ENCODE measurements at places on chromosomes 12 and 14.

DNA sequence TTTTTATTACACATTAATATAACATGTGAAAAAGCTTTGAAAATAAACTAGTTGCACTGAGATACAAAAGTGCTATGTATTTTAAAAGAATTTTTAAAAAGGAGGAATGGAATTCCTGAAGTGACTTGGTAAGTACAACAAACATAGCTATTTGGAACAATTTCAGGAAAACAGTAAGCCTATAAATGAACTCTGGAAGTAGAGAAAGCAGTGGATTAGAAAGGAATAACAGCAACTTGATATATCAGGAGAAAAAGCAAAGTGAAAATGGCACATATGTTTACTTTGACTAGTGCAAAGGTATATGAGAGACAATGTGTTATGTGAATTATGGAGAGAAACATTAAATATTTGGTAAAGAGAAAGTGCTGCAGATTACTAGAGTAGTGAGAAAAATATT lies 811.7 kb downstream of the C12orf50 start:
- no peak for DNase-seq

DNA sequence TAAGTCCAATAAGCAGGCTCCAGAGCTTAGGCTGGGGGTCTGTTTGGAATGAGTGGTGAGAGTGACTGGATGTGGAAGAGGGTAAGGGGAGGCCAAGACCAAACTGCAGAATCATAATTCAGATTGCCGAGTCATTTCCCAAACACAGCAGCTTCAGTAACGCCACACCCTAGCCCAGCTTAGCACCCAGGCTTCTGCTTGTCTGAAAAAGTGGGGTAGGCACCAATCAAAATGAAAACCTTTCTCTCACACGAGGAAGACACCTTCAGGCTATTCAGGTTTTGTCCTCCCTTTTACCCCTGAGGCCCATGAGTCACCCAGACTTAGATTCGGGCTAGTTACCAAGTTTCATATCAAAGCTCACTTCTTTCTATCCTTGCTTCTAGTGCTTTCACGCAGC lies 306.1 kb downstream of the DAD1 start:
- DNase-seq: no peak

DNA sequence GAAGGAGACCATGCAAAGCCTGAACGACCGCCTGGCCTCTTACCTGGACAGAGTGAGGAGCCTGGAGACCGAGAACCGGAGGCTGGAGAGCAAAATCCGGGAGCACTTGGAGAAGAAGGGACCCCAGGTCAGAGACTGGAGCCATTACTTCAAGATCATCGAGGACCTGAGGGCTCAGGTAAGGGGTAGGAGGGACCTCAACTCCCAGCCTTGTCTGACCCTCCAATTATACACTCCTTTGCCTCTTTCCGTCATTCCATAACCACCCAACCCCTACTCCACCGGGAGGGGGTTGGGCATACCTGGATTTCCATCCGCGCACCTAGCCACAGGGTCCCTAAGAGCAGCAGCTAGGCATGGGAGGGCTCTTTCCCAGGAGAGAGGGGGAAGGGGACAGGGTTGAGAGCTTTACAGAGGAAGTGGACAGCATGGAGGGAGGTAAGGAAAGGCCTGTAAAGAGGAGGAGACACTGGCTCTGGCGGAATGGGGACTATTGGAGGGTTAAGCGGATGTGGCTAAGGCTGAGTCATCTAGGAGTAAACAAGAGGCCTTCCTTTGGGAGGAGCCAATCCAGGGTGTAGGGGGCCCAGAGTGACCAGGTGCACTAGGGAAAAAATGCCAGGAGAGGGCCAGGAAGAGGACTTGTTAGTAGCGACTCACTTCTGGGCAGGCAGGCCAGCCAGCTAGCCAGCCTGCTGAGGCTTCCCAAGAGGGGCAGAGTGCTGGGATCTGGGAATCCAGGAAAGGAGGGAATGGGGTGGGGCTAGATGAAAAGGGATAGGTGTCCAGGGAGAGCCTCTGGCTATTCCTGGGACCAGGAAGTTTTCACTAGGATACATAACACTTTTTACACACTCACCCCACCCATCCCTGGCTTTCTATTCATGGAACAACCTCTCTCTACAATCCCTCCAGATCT lies 754 bp downstream of the KRT18 start:
- DNase-seq: no peak

- DNase-seq: no peak
Observed at GRCh38 chr12:27965966-27966365, 6.6 kb downstream of the PTHLH start.

DNA sequence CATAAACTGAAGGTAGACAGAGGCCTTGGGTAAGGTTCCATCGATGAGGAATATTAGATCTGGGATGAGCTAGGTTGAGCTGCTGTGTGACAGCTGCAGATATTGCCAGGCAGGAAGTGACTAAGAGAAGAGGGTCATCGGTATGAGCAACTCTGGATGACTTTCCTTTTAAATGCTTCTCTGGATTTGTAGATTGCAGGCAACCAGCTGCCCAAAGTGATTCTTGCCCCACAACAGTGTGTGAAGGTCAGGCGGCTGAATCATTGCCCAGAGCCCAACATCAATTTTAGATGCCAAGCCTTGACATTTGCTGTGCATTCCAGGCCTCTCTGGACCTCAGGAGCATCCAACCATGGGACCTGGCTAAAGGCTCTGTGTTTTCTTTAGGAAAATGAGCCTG lies 255.9 kb downstream of the DPF3 start:
- no peak for DNase-seq

GRCh38 chr12:100442403-100442802 lies 31.3 kb upstream of the NR1H4 start:
- DNase-seq: no peak

DNA sequence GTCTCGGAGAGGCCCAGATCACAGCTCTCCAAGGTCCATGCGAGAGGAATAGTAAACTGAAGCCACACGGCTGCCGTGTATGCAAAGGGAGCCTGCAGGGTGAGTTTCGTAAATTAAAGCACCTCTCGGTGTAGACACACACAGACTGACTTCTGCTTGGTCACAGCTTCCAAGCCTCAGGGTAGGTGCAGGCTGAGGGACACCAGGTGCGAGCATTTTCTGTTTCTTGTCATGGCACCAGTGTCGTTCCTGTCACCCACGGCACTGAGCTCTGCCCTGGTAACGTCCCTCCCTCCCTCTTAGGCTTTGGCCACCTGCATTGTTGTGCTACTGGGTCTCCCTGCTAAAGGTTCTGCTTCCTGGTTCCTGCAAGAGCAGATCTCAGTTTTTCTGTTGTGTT lies 76.2 kb upstream of the DYNC1H1 start:
- DNase-seq: no peak

DNA sequence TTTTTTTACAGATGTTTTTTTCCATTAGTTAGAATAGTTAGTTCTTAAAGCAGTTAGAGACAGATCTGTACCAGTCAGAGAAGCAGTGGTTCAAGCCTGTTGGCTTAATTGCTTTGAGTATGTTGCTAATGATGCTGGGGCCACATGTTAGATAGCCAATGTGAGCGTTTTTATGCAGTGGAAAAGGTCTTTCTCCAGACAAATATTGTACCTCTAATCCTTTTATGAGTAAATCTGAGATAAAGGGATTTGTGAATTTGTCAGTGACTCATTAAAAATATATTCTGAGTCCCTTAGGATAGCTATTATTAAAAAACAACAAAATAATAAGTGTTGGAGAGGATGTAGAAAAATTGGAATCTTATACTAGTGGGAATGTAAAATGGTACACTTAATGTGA lies 154.2 kb downstream of the MSRB3 start:
- DNase-seq: no peak

DNA sequence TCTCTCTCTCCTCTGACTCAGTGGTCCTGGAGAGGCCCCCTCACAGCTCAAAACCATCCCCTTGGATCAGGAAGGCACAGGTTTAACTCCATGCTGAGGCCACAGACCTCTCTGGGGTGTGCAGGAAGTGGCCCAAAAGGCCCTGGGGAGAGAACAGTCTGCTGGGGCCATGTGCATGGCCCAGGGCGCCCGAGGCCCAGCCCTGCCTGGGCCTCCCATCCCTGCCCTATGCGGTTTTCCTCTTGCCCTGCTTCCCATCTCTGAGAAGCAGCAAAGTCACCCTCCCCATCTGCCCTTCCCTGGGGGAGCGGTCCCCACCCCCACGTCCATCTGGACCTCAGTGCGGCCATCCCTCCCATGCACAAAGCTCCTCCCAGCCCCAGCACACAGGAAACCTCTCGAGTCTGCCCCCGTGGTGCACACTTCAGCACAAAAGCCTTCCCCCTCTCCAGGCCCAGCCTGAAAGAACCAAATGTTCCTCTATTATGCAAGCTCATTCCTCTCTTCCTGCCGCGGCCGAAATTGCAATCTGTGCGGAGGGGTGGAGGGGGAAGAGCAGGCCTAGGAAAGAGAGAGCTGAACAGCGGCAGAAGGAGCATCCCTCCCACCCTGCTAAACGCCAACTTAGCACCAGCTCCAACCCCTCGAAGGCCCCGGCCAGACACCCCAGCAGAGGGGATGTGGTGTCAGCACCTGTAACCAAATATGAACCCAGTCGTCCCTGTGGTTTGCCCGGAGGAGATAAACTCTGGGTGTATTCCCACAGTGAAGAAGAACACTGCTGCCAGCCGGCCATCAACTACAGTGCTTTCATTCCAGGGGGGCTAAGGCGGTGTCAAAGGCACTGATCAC lies 108.5 kb downstream of the SCARB1 start:
- peak; percentile 81 for DNase-seq

GRCh38 chr14:47442211-47442610 lies 233.2 kb downstream of the MDGA2 start:
- peak; percentile 43 for DNase-seq

DNA sequence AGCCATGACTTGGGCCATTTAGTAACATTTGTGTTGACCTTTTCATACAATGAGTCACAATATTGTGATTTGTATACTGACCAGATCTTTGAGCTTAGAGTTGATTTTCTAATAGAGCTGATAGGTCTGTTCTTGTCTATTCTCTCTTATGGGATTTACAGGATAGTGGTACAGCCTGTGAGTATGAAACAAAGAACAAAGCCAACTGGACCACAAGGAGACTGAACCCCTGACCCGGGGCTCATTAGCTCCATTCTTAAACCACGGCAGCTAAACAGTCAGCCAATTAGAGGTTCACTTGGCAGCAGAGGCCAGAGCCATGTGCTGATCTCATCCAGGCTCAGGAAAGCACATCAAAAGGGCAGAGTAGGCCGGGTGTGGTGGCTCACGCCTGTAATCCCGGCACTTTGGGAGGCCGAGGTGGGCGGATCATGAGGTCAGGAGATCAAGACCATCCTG lies 59.1 kb upstream of the GNPNAT1 start:
- no peak for DNase-seq

GRCh38 chr14:101225157-101226152 lies 321.9 kb upstream of the RTL1 start:
- peak; percentile 14 for DNase-seq

DNA sequence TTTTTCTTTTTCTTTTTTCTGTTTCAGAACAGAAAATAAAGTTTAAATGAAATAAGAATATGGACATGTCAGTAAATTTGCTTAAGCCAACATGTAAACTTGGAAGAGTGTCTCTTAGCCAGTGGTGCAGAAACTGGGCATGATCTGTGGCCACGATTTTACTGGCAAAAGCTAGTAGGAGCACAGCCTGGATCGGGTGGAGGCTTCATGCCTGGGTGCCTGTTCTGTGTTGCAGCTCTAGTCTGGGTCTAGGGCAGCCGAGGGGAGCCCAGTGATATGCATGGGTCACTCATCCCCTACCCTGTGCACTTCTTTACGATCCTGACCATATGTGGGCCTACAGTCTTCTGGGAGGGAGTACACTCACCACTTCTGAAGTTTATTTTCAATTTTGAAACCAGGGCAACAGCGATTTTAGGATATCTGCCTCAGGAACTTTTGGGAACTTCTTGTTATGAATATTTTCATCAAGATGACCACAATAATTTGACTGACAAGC lies 45.6 kb upstream of the SMCO2 start:
- DNase-seq: no peak

DNA sequence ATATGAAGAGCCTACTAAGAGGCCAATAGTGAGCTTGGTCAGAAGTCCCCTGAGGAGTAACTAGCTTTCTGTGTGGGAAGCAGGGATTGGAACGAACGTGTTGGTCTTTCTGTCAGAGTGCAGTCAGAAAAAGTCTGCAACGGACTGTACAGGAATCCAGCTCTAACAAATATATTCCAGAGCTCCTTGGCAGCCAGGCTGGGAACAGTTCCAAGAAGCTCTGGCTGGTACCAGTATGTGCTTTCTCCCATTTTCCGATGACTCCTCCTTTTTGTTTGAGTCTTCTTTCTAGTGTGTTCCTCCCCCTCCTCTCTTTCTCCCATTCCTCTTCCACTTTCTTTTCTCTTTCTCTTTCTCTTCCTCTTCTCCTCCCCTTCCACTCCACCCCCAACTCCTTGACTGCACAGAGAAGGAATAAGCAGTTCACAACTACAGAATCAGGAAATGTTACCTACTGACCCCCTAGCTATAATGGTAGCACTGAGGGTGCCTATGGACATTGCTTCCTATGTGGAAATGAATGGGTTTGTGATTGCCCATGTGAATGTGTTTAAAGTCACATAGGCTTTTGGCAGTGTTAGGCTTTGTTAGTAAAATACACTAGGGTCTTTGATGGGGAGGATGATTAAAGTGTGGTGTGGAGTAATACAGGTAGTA lies 59.9 kb downstream of the TTLL5 start:
- DNase-seq: no peak

DNA sequence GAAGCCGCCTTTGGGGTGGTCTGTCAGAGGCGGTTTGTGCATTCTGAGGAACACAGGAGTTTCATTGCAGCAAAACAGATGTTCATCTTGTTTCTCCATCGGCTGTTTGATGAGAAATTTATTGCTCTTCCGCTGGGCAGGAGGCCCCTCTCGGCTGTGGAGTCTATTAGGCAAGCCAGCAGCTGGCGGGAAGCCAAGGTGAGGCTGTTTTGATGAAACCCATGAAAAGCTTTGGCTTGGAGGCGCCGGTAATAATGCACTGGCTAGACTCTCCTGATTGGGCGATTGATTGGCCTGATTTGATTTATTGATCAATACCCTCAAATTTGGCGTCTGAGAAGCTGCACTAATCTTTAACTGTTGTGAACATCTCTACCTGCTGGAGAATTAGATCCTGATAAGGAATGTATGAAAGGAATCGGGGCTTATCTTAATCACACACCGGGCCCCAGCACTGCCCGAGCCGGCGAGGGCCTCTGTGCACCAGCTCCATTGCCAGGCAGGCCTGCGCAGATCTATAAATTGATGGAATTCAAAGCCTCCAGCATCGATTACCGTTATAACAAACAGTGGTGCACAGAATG lies 187.7 kb downstream of the PHETA1 start:
- DNase-seq: no peak

DNA sequence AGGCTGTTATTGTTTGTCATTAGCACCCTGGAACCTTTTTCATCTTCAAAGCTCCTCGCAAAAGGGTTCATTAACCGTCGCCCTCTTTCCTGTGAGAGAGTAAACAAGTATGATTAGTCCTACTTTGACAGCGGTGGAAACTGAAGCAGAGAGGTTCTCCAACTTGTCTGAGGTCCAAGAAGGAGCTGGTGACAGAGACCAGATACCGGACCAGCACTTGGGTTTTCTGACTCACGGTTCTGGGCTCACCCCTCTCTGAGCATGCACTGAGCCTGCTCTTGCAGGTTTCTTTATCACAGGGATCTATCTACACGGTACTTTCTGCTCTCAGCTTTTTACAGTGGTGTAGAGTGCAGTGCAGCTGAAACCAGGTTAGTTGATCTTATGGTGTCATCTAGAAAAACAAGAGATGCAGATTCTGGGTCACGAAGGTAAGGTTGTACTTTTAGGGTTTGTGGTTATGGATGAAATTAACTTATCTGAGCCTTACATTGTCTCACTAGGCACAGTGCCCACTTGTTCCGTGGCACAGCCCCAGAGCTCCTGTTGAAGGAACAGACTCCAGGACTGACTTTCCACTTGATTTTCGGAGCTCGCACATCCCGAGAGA lies 62.1 kb downstream of the PPP2R5C start:
- DNase-seq: no peak
